ENCODE measurements at places on chromosomes 6 and 20.

DNA sequence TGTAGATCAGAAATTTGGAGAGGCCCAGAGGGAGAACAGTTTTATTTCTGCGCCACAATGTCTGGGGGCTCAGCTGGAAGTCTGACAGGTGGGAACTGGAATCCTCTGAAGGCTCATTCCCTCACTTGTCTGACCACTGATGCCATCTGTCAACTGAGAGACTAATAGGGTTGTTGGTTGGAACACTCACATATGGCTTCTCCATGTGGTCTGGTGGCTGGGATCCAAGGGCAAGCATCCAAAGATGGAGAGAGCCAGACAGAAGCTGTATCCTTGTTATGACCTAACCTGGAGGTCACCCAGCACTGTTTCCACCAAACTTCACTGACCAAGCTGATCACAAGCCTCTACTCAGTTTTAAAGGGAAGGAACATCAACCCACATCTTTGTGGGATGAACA, 117.9 kb upstream of the AKAP12 start:
- DNase-seq: no peak

DNA sequence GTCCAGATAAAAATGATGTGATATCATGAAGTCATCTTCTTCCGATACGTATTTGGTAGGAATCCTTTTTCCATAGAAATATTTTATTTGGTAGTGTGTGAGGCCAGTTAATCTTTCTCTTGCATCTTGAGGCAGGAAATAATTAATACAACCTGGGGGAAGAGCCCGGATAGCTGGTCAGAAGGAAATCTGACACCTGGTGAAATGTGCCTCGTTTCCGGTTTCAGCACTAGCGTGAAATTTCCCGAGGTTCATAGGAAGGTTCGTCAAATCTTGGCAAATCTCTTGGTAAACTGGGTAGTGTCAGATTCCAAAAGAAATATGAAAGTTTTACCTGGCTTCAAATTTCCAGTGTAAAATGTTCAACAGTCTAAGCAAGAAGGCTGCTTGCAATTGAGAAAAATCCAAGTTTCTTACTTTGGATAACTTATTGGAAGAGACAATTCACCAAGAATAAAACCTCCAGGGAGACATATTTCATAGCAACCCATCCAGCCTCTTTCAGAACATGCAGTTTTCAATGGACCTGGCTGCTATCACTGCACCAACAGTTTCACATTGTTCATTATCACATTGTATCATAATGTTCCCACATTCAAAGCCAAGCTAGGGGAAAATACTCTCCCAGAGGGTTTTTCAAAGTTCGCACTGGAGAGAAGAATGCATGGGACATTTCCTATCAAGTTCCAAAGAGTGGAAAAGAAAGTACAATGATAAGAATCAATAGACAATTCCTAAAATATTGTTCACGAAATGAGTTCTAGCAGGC, 454.5 kb upstream of the CITED2 start:
- DNase-seq: no peak

GRCh38 chr20:19512886-19513677, 245.0 kb upstream of the RIN2 start:
- DNase-seq: no peak

DNA sequence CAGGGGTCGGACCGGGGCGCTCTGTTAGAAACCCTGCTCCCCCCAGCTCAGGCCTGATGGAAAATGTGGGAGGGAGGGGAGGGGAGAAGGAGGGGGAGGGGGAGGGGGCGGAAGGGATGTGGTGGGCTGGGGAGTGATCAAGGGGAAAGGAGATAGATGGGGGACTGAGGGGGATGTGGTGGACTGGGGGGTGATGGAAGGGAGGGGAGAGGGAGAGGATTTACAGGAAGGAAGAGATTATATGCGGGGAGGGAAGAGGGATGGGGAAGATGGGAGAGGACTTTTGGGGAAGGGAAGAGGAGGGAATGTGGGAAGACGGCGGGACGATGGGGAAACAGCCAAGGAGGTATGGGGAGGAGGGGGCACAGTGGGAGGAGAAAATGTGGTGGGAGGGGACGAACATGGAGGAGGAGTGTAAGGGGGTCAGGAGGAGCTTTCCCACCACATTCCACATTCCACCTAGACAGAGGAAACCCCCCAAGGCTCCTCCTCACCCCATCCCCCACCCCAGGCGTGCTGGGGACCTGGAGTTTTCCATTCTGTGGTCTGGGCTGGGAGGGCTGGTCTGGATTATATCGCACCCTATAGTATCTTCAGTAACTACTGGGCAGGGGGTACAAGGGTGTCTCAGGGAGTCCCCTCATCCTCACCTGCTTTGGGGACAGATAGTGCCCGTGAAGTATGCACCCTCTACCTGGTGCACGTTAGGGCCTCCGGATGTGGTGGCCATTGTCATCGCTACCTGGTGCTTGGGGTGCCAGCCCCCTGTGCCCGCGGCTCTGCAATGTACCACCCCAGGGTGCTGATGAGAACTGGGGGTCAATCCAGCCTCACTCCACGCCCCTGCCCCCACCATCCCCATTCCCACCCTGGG, 578 bp upstream of the PTGIS start:
- peak; percentile 69 for DNase-seq

GRCh38 chr6:68718385-68719073, 83.4 kb downstream of the ADGRB3 start:
- no peak for DNase-seq

DNA sequence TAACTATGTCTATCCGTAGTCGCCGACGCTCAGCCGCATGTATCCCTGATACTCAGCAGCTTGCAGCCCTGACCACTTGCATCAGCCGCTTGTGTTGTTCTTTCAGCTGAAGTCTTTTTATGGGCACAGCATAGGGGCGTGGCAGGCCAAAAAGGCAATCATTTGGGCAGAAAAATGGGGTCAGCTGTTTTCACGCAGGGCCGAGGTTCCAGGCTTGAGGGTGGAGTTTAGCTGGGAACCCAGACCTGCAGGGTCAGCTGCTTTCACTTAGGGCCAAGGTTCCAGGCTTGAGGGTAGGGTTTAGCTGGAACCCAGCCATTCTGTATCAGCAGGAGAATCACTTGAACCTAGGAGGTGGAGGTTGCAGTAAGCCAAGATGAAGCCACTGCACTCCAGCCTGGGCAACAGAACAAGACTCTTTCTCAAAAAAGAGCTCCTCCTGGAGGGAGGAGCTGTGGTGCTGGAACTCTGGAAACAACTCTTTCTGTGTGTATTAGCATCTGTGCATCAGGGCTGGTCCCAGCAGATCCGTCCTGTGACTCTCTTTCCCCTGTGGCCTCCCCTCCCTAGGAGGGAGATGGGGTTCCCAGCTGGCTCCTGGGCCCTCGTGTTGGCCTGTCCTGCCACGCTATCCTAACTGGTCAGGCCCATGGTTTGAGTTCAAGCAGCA, 56.9 kb upstream of the PRND start:
- DNase-seq: no peak

GRCh38 chr6:43299338-43300293, 1.6 kb downstream of the SLC22A7 start:
- no peak for DNase-seq

DNA sequence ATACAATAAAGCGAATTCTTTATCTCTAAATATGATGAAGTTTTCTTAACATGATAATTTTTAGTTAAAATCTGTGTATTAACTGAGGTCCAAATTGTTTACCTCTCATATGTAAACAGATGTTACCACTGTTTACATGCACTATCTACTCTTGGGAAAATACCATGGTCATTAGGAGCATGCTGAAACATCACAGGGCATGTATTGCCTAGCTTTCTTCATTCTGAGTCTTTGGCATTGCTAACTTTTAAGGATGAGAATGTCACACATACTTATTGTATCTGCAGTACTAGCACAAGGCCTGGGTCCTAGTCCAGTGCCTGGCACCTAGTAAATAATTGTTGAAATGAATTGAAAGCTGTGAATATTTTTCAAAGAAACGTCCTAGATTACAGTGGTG, 20.6 kb downstream of the SMPDL3A start:
- no peak for DNase-seq

DNA sequence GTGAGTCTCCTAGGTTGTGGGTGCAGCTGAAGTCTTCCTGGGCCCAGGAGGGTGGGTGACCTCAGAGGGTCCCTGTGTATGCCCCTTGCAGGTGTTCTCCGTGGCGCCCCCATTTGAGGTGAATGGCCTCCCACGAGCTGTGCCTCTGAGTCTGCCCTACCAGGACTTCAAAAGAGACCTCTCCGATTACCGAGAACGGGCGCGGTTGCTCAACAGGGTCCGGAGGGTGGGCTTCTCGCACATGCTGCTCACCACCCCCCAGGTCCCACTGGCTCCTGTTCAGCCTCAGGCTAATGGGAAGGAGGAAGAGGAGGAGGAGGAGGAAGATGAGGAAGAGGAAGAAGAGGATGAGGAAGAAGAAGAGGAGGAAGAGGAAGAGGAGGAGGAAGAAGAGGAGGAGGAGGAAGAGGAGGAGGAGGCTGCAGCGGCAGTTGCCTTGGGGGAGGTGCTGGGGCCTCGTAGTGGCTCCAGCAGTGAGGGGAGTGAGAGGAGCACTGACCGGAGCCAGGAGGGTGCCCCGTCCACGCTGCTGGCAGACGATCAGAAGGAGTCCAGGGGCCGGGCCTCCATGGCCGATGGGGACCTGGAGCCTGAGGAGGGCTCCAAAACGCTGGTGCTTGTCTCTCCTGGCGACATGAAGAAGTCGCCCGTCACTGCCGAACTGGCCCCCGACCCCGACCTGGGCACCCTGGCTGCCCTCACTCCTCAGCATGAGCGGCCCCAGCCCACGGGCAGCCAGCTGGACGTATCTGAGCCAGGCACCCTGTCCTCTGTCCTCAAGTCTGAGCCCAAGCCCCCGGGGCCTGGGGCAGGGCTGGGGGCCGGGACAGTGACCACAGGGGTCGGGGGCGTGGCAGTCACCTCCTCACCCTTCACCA, 15.2 kb upstream of the SLC22A7 start:
- DNase-seq: no peak

GRCh38 chr20:51037532-51038115, 14.7 kb upstream of the KCNG1 start:
- DNase-seq: no peak

- no peak for DNase-seq
Measured at GRCh38 chr6:137927777-137928218, 60.7 kb downstream of the TNFAIP3 start.

- no peak for DNase-seq
Measured at GRCh38 chr6:4922488-4923037, 81.3 kb downstream of the RPP40 start.

DNA sequence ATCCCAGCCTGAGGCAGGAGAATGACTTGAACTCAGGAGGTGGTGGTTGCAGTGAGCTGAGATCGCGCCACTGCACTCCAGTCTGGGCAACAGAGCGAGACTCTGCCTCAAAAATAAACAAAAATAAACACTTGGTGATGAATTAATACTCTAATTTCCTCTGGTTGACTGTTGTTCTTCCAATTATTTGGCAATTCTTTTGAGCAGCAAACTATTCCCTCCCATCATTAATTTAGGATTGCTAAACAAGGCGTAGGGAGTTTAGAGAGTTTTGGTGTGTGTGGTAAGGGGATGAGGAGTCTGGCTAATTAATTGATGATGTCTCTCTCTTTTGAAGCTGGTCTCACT, 2.7 kb upstream of the ID1 start:
- DNase-seq: no peak

DNA sequence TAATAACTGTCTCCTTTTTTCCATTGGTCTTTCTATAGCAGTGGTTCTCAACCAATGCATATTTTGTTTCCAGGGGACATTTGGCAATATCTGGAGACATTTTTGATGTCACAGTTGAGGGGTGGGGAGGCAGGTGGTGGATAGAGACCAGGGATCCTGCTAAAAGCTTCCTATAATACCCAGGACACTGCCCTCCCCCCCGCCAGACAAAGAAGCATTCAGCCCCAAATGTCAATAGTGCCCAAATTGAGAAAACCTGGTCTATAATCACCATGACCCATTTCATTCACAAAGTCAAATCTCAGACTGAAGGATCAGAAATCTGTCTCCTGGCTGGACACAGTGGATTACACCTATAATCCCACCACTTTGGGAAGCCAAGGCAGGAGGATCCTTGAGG, 128.8 kb downstream of the BMP7 start:
- DNase-seq: no peak
